ENCODE measurements at places on chromosomes 5 and 9.
A peak's percentile ranks its signal among the peaks of the same experiment; 100 is the strongest.

GRCh38 chr5:62562867-62563266, 15.8 kb upstream of the LRRC70 start:
- no peak for DNase-seq

DNA sequence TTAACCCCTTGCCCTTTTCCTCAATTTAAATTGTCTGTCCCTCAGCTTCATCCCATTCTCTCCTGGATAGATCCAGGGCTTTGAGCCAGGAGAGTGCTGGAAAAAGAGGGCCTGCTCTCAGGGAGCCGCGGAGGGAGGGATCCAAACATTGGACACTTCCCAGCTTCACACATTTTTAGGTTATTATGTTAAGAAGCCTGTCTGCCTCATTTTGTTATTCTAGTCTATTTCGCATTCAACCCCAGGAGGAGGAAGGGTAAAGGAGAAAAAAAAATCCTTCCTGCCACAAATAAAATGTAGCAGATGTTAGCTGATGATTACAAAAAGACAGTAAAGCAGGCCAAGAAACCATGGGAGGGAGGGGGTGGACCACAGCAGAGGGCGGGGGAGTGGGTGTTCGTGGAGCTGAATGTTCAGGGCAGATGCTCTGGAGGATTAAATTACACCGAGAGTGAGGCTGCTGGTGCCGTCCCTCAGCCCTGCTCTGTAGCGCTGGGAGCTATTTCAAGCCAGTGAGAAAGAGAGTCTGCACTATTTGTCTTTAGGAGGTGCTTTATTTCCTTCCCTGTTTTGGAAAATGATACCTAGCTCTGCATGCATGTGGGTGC, 60.6 kb upstream of the ZFR start:
- DNase-seq, result peak; percentile 97

GRCh38 chr9:129909851-129910250, 74.6 kb downstream of the USP20 start:
- DNase-seq, result no peak

DNA sequence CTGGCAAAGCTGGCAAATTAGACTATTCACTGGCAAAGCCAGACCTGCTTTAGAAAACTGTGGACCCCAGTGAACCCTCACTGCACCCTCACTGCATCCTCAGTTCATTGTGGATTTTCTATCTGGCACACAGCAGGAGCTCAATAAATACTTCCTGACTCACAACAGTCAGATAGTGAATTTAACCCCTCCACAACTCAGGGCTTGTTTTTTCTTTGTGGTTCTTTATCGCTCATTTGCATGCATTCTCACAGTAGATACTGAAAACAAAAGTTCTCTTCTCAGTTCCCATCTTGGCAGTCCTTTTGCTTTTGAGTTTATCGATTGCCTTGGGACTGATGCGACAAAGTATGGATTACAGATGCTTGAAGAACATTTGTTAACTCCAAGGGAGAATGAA, 99.8 kb downstream of the ACTL7B start:
- no peak for DNase-seq
